Lower lobe of right lung (tissue), 2 donors: ENCODE measurements at places on chromosomes 11 and 22. TPM values are rescaled to one million over a fixed set of nuclear protein-coding genes. Genes with fewer than 3 reads are reported as not detected.

- peak; percentile 60 for DNase-seq
These were observed 77.8 kb downstream of the UBASH3B start for GRCh38 chr11:122733318-122733717.

GRCh38 chr11:117634756-117635603 lies 162.0 kb downstream of the DSCAML1 start:
- no peak for DNase-seq

BEST1 gene
- 14.1 TPM for total RNA-seq

DNA sequence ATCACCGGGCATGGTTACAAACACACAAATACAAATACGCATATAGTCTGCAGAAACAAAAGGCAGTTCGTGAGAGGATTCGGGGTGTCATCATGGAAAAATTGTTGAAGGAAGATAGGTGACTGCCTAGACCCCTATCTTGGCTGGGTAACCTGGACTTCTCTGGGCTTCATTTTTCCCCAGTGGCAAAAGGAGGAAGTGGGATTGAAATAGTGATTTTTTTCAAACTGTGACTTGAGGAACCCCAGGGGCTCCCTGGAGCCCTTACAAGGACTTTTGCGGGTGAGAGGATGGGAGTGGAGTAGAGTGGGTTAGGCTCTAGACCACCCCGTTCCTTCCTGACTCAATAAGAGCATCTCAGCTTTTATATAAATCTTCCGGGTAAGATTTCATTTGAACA lies 1.0 kb upstream of the ELF5 start:
- DNase-seq, result no peak

- peak; percentile 46 for DNase-seq
These were observed 77.2 kb downstream of the KCNQ1 start for GRCh38 chr11:2521733-2522630.

- no peak for DNase-seq
These were observed 30.5 kb upstream of the FNBP4 start for GRCh38 chr11:47797633-47798032.

OR5B21 gene
- total RNA-seq, result not detected

GRCh38 chr22:39994041-39994565 lies 651 bp upstream of the FAM83F start:
- no peak for DNase-seq

SCGB2A2 gene
- not detected for total RNA-seq
